Stimulated activated CD8-positive, alpha-beta memory T cell treated with anti-CD3 and anti-CD28 coated beads, Interleukin-12 subunit alpha, Interleukin-12 subunit beta, amount 100 ng/mL, for 1 hour (primary cell): ENCODE measurements at places on chromosomes 16 and 17.

DNA sequence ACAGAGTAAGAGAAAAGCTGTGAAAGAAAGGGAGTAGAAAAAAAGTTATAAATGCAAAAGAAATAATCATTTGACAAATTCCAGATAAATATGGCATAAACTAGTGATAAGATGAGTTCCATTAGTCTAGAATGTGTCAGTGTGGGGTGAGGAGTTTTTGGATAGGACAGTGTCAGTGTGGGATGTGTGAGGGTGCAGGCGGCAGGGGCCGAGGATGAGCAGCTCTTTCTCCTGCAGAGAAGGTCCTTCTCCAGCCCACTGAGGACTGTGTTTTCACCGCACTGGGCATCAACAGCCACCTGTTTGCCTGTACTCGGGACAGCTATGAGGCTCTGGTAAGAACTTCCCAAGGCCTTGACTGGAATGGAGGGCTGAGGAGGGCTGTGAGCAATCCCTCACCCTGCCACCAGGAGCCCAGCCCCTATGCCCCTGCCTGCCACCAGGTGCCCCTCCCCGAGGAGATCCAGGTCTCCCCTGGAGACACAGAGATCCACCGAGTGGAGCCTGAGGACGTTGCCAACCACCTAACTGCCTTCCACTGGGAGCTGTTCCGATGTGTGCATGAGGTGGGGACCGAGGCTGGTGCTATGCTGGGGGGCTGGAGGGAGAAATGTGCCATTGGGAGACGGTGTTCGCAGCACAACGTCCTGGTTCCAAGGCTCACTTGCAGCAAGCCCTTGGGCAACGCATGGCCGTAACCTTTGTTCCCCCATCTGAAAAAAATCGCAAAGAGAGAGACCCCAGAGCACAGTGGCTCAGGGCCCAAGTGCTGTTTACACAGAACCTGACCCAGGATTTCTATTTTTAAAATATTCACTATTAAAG lies 13.1 kb downstream of the RAPGEFL1 start:
- no peak for DNase-seq

DNA sequence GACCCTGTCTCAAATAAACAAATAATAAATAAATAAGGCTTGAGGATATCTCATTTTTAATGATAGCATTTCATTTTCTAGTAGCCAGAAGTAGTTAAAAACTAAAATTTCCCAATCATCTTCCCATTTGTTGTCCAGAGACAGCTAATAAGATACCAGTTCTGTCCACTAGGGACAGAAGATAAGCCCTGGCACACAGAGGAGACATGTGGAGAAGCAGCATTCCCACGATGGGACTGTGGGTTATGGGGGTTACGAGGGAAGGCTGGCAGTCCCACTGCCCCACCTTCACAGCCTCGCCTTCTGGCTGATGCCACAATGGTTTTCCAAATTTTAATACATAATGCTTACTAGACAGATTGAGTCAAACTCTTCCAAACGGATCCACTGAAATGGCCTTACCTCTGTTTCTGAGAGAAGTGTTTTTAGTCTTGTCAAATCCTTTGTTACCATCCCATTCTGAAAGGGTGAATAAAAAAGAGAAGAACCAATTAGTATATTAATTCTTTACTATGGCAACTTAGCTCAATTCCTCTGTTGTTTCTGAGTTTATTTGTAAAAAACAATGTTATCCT lies 44.2 kb downstream of the HELZ start:
- DNase-seq = no peak

GRCh38 chr16:81975637-81976036 lies 35.6 kb downstream of the SDR42E1 start:
- DNase-seq = no peak

DNA sequence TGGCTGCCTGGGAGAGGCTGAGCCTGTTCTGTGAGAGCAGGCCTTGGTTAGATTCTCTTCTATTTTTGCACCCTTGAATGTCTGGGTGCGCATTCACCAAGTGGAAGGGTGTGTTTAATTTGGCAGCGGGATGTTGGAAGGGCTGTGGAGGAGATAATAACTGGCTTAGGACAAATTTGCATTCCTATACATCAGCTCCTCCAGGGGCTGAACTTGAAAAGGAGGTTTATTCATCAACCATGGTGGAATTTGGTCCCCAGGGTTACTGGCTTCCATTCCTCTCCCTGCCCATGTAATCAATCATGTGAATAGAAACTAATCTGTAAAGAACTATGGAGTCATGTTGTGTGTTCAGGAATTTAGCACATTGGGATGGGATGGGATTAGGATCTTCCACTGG lies 100.2 kb upstream of the FOXF1 start:
- DNase-seq = no peak

- no peak for DNase-seq
Measured at GRCh38 chr16:84875846-84876245, 56.1 kb downstream of the CRISPLD2 start.

DNA sequence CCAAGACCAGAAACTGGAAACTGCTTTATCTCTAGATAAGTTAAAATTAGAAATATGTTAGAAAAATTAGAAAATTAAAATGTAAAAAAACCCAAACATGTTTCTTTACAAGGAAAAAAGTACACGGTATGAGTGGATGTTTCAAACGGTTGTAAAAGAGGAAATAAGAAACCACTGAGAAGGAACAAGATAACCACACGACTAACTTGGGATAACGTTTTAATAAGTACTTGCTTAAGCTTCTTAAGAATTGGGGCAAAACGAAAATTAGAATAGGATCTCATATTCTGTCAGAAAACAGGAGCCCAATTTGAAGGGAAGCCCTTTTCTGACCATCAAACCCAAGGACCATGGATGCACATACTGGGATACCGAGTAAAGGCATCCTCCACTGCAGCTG lies 31.0 kb downstream of the MBTPS1 start:
- DNase-seq = no peak

GRCh38 chr16:57357330-57358085 lies 1.1 kb upstream of the CCL22 start:
- no peak for DNase-seq

- DNase-seq = no peak
Measured at GRCh38 chr16:88086571-88087516, 135.6 kb downstream of the BANP start.

DNA sequence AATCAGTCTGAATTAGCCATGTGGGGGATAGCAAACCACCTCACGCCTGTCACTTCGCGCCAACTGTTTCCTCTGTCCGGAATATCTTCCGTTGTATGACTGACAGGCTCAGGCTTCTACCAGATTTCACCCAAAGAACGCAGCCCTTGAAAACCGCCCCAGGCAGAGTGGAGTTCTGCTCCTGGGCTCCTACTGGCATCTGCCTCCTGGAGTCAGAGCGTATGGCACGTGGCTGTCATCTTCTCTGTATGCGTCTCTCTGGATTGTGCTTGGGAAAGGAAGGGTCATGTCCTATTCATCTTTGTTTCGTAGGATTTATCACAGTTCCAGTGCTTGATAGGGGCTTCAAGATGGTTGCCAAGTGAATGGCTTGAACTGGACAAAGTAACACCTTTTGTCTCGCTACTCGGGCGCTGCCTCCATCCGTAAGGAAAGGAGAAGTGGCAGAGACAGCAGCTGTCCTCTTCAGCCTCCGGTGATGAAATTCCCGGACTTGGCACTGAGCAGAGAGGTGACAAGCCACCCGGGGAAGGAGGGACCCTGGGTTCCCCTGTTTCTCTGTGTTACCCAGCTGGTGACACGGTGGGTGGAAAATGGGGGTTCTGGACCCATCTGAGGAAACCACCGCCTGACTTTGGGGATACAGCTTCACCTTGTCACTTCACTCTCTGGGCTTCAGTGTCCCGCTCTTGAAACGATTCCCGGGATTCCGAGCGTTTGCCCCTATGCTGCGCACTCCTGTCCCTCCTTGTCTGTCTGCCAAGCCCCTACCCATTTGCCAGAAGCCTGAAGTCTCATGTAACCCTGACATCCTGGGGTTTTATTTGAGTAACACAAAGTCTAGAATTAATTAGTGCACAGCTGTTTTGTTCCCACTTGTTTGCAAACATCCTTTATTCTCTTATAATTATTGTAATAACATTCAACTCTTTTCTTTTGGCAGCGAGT lies 13.9 kb downstream of the KIAA0513 start:
- no peak for DNase-seq

GRCh38 chr16:48558371-48558841 lies 51.6 kb downstream of the N4BP1 start:
- DNase-seq = no peak

DNA sequence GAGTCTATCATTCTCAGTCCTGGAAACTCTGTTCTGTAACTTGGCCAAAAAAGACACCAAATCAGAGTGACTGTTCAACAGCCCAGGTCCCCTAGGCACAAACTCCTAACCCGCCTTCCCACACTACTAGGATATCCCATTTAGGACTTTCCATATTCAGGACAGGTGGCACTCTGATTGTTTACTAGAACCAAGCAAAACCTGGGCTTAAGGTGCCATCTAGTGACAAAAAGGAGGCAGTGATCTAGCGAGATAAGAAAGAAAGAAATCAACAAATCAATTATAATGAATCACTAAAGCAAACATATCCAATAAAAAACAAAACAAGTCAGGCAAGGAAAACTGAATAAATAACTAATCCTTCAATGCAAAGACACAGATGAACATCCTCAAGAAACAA lies 203.9 kb downstream of the CEP112 start:
- DNase-seq = no peak
